ENCODE measurements at places on chromosomes 11 and 22. TPM values are rescaled to one million over a fixed set of nuclear protein-coding genes. Genes with fewer than 3 reads are reported as not detected.

SCO2 gene
- total RNA-seq = 1.3 TPM

DNA sequence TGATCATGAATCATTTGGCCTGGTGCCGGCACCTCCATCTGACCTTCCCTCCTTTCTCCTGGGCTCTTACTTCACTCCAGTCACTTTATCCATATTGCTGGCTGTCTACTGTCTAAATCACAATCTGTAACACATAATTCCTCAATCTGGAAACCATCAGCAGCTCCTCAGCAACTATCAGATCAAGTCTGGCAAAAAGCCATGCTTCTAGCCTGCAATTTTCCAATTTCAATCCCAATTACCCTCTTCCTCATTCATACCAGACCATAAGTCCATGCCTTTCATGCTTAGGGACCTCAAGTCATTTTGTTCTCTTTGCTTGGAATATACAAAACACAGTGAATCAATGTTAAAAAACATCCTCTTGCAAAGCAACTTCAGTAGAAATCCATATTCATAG, 882.8 kb upstream of the ANO3 start:
- DNase-seq = no peak

GRCh38 chr11:95655536-95655935, 134.0 kb downstream of the FAM76B start:
- peak; percentile 48 for DNase-seq

GRCh38 chr11:31847761-31848160, 36.6 kb upstream of the PAX6 start:
- DNase-seq = no peak

MYO18B gene
- total RNA-seq = not detected

DNA sequence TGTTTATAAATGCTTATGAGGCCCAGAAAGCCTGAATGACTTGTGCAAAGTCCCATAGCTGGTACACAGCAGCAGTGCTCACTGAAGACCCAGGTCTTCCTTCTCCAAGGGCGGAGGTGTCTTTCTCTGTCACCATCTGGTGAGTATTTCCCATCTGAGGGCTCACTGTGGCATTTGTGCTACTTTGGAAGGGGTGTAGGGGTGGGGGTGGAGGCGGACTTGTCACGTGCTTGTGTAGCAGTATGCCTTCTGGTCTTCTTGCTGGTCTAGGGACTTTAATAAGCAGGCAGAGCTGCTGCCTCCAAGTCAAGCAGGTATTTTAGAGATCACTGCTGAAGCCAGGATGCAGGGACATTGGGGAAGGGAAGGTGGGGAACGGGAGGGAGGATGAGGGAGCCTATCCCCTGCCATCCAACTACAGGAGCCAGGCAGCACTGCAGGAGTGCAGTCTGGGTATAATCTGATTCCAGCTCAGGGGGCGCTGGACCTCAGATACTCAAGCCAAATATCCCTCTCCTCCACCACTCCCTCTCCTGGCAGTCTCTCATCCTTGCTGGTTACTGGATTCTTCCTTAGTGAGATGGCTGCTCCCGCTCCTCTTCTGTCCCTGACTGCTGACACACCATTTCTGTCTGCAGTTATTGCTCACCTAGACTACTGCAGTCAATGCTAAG, 3.4 kb downstream of the ABCC8 start:
- peak; percentile 12 for DNase-seq
